ENCODE measurements at places on chromosomes 5 and 9. TPM values are rescaled to one million over a fixed set of nuclear protein-coding genes. Genes with fewer than 3 reads are reported as not detected.
A peak's percentile ranks its signal among the peaks of the same experiment; 100 is the strongest.

DNA sequence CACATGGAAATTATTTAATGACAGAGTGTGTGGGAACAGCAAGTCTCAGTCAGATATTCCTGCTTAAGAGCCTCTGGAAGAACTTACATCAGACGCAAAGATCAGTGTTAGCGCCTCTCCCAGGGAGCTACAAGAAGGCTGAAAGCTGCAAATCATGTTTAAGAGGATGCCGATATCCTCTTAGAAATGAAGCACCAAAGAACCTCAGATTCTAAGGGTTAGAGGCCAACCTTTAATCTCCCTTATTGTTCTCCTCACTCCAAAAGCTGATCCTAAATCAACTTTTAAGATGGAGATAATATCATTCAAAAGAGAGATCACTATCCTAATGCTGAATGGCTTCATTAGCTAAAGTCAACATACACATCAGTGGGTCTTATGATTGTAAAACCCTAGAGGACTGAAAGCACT is 160.6 kb downstream of the NFIB start:
- no peak for DNase-seq

DNA sequence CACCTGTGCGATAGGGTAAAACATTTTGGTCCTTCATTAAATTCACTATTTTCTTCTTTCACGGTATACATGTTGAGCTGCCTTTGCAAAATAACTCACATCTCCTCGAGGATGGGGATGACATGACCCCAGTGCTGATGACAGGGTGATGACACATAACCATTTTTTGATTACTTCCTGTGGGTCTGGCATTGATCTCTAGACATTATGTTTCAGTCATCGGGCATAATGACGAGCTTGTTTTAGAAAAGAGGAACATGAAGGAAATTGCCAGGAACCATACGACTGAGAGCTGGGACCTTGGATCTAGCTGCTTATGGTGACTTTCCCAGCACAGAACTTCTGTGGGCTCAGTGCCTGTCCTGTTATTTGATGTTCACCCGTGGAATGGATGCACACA is 25.2 kb downstream of the COL5A1 start:
- DNase-seq = no peak

GRCh38 chr5:78467752-78468357 is 107.4 kb downstream of the SCAMP1 start:
- DNase-seq = peak; percentile 27

DNA sequence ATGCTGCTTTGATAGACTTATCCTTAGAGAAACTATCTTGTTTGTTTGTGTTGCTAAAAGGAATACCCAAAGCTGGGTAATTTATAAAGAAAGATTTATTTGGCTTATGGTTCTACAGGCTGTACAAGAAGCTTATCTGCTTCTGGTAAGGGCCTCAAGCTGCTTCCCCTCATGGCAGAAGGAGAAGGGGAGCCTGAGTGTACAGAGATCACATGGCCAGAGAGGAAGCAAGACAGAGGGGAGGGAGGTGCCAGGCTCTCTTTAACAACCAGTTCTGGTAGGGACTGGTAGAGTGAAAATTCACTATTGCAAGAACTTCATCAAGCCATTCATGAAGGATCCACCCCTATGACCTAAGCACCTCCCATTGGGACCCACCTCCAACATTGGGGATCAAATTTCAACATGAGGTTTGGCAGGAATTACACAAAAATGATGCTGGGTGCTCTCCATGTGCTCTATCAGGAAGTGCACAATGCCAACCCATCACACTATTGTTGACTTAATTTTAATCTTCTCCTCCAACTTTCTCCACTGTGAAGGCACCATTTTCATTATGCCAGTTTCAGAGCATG is 115.1 kb upstream of the SHB start:
- DNase-seq = no peak

DNA sequence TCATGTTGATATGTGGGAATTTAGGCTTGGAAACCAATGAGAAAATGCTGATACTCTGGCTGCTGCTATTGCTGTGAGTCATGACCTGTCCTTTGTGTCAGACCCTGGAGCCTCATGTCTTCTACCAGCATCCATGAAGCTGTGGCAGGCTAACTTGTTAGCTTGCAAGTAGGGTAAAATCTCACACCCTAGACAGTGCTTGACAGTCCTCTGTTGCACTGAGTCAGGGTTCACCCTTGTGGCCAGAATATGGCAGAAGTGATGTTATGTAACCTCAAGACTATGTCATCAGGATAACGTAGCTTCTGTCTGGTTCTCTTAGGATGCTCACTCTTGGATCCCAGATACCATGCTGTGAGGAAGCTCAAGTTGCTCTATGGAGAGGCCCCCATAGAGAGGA is 110.8 kb downstream of the LHX2 start:
- no peak for DNase-seq

DNA sequence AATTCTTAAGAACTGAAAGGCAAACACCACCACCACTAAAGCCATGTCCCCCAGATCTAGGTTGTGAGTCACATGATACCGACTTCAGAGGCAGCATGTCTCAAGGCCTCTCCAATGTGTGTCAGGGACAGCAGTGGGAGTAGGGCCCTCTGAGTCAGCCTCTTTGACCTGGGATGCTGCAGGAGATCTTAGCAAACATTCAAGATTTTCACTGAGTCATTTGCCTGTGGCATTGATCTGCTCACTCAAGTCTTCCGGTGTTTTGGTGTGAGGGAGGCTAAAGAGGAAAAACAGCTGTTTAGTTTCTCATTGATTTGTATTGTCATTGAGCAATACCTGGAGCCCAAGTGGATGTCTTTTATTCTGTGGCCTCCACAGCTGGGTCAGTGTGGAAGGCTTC is 36.1 kb downstream of the TMC1 start:
- no peak for DNase-seq

DNA sequence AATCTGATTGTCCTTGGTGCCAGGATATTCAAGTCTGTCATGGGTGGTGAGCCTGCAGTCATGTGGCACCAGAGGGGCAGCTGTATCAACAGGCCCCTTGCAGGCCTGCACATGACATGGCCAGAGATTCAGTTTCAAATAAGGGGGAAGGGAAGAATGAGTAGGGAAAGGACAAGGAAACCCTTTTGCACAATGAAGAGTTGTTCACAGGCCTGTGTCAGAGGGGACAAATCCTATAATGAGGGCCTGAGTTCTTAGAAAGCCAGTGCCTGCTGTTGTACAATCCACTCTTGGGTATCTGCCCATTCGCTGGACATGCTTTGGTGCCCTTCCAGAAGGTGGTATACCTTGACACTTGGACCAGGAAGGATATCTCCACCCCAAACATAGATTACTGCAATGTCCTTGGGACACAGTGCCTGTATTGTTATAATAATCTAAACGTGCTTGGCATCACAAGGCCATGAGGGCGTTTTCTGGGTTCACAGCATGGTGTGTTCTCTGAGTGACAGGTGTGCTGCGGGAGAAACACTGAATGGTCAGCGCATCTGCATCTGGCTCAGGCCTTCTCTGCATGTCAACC is 1.9 kb upstream of the TMEM171 start:
- no peak for DNase-seq

DNA sequence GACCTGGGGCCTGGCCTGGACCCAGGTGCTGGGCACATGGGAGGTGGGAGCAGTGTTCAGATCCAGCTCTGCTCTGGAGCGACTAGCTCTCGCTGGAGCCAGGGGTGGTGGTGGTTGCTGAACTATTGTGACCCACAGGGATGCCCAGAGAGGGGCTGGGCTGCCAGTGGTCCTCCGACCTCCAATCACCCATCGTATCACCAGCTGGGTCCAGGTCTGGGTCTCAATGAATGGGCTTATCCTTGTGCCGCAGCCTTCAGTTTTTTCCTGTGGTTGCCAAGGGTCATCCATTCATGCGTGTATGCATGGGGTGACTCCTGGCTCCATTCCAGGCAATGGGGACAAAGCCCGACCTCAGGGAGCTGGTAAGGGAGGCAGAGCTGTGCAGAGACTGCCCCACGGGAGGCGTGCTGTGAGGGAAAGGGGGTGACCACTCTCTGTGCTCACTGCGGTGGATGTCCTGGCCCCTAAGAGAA is 68.6 kb upstream of the RNF130 start:
- DNase-seq = no peak

Gene C9orf50
- not detected for total RNA-seq

Gene ANKRD34B
- total RNA-seq = under 0.01 TPM

Gene SLC6A7
- under 0.01 TPM for total RNA-seq

Gene SV2C
- total RNA-seq = under 0.01 TPM
